ENCODE measurements at places on chromosomes 3 and 15.

- no peak for DNase-seq
Observed at GRCh38 chr3:111315930-111316587, 225.9 kb upstream of the CD96 start.

GRCh38 chr3:2920103-2920502 is 190.1 kb downstream of the IL5RA start:
- DNase-seq = no peak

DNA sequence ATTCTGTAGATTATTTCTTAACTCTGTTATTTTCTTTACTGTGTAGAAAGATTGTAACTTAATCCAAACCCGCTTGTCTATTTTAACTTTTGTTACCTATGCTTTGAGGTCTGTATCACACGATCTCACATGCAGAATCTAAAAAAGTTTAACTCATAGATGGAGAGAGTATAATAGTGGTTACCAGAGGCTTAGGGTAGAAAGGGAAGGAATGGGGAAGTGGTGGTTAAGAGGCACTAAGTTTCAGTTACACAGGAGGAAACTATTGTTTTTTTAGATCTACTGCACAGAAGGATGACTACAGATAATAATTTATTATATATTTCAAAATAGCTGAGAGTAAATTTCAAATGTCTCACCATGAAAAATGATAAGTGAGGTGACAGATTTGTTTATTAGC is 515.2 kb downstream of the RSL24D1 start:
- no peak for DNase-seq

- DNase-seq = no peak
Observed at GRCh38 chr15:63466378-63467192, 37.8 kb upstream of the USP3 start.

DNA sequence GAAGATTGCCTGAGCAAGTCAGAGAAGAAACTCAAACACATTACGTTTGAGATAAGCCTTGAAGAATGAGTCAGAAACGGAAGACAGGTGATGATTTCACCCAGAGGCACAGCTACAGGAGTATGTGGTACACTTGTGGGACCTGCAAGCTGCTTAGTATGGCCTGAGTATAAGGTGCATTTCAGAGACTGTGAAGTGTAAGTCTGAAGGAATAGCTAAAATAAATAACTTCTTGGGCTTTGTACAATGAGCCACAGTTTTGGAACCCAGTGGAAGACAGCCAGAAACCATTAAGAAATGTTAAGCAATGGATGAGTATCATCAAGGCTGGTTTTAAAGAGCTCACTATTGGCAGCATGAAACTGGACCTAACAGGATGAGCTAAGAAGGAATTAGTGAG is 826.2 kb downstream of the ROBO1 start:
- no peak for DNase-seq

- no peak for DNase-seq
Observed at GRCh38 chr3:65148687-65149086, 460.9 kb upstream of the ADAMTS9 start.

DNA sequence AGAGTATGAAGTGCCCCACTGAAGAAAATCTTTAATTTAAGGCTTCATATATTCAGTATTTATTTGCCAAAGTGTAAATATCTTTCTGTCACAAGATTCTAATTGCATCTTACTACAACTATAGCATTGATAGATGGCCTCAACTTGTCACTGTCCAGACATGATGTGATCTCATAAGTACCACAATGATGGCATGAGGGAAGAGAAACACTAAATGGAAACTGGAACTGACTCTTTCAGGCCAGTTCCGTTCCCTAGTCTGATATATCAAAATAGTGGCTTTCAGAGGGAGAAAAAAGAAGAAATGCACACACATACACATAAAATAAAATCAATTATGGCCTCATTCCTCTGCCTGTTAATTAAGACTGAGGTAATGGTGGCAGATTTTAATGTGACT is 615.7 kb downstream of the TBL1XR1 start:
- DNase-seq = no peak

GRCh38 chr15:42798802-42799201 is 61.9 kb upstream of the CDAN1 start:
- no peak for DNase-seq

- DNase-seq = peak; percentile 84
Observed at GRCh38 chr3:45167011-45167911, 21.1 kb upstream of the CDCP1 start.

DNA sequence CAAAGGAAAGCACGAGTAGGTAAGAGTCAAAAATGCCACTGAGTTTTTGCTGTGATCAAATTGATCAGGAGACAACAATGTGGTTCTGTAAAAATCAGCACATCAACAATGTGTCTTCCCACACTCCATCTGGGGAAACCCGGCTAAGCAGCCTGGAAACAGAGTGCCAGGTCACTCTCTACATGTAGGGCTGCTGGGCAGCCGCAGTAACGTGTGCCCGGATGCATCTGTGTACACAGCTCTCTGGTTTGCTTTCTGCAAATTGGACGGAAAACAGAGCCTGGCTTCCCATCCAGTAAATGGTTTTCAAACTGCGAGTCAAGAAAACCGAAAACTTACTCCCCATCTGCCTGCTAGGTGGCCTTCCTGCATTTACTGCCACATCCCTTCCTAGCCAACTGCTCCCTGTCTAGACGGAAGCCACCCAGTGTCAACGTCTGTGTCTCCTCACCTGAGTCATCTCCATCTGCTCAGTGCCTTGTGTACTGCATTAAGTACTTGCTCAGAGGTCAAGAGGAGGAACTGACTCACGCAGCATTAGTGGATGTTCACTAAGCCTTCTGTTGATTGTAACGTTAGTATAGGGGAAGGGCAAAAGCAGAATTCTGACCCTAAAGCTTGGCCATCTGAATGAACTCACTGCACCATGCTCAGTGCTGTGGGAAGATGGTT is 124.1 kb downstream of the TJP1 start:
- DNase-seq = no peak

- DNase-seq = no peak
Observed at GRCh38 chr3:181486141-181486885, 225.4 kb upstream of the SOX2 start.

DNA sequence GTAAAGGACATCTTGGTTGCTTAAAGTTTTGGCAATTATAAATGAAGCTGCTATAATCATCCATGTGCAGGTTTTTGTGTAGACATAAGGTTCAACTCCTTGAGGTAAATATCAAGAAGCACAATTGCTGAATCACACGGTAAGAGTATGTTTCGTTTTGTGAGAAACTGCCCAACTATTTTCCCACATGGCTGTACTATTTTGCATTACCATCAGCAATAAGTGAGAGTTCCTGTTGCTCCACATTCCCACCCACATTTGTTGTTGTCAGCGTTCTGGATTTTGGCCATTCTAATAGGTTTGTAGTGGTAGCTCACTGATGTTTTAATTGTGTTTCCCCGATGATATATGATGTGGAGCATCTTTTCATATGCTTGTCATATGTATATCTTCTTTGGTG is 118.5 kb upstream of the KCNMB2 start:
- no peak for DNase-seq

- no peak for DNase-seq
Observed at GRCh38 chr3:102057781-102058421, 208.6 kb downstream of the NFKBIZ start.

GRCh38 chr3:115633467-115633866 is 10.2 kb downstream of the GAP43 start:
- no peak for DNase-seq

GRCh38 chr3:52299879-52300611 is 12.4 kb downstream of the GLYCTK start:
- DNase-seq = no peak

DNA sequence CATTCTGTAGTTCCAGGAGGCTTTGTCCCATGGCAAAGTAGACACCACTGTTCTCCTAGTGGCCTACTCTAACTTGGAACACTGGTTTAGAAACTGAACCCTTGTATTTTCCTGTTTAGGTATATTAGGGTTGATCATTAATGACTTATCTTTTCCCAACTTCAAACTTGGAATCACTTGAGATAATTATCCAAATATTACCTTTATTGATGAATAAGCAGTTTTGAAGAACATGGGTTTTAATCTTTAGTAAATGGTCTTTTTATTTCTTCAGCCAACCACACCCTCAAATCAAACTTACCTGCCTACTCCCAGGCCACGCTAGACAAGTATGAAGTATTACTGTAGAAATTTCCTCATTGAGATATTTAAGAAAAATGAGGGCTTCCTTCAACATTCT is 6.5 kb upstream of the P3H2 start:
- no peak for DNase-seq

GRCh38 chr3:13473020-13473419 is 7.1 kb upstream of the HDAC11 start:
- DNase-seq = no peak

- DNase-seq = no peak
Observed at GRCh38 chr3:10286596-10287295, 6.0 kb downstream of the GHRL start.

DNA sequence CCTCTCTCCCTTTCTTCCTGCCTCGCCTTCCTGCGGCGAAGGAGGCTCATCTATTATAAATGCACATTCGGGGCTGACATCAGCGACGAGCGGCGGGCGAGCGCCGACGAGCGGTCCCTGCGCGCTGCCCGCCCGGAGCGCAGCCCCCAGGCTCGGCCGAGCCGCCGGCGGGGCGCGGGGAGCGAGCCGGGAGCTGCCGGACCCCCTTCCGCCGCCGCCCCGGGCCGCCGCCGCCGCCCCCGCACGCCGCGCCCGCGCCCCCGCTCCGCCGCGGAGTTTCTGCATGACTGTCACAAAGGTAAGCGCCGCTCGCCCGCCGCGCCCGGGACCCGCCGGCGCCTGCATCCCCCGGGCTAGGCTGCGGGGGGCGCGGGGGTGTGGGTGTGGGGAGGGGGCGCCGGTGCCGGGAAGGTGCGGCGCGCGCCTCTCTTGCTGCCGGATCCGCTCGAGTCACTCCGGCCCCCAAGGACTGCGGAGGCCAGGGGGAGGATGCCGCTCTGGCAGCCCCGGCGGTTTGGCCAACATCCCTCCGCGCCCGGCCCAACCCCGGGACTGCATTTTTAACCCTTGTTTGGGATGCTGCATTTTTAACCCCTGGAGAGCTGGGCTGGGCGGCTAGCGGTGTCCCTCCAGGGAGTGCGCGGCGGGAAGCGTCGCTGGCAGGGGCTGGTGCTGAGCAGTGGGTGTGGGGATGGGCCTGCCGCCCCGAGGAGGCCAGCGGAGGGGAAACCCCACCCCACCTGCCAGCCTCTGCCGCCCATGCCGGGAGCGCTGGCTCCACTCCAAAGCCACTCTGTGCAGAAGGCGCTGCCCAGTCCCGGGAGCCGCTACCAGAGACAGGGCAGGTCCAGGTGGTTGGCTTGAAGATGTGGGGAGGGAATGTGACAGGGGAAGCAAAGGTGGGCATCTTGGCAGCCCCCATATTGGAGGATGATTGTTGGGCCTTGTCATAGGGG is at the start of gene CORO2B:
Gene CORO2B (plus strand): TSS at position 14 of the 956 bp plus-strand sequence. CDS start 270 bp downstream, at position 284.
- peak; percentile 77 for DNase-seq

DNA sequence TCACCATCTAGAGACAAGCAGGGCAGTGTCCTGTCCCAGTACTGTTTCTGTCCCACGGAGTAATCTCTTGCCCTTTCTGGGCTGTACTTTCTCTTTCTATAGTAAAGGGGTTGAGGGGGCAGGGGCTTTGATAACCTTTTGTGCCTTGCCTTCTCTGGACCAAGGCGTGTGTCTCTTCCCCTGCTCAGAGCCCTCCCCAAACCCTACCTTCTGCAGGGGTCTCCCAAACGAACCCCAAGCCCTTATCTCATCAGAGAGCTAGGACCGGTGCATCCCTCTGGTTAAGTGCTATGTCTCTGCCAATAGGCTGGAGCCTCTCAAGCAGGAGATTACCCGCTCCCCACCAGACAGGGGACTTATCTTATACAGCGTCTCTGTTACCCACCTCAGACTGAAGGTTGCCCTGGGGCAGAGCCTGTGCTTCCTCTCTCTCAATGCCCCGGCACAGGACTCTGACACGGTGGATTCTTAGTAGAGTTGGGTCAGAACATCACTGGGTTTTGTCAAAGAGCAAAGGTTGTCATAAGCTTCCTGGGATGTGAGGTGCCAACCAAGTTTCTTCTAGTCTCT is 2.9 kb downstream of the PLEKHO2 start:
- DNase-seq = no peak

DNA sequence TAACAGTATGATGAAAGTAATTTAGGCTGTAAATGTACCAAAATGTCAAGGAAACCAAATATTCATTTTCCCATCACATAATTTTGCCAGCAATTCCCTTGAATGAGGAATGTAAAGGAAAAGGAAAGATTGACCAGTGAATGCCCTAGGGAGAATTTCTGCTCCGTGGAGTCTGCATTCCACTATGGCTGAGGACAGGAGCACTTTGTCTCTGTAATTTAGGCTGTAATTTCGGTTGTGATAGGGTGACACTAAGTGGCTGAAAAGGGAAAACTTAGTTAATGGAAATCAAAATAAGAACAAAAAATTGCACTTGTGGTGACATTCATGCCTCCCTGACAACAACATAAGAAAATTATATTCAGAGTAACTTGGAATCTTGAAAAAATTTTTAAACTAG is 8.3 kb upstream of the TMEM207 start:
- DNase-seq = no peak

DNA sequence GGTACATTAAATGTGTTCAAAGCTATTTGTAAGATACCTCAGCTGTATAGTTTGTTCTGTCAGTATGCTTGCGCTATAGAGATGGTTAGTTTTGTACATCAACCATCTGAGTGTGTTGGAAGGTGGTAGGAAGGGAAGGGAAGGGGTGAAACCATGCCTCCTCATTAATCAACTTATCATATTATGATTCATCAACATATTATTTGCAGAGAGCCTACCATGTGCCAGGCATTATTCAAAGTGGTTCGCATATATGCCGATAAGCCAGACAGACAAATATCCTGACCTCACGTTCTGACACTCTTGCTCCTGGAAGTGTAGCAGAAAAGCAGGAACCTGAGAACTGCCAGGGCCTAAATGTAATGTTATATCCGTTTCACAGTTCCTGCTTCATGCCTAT is 248.1 kb upstream of the NR2E3 start:
- DNase-seq = no peak
